ENCODE measurements at places on chromosomes 6 and 20.

DNA sequence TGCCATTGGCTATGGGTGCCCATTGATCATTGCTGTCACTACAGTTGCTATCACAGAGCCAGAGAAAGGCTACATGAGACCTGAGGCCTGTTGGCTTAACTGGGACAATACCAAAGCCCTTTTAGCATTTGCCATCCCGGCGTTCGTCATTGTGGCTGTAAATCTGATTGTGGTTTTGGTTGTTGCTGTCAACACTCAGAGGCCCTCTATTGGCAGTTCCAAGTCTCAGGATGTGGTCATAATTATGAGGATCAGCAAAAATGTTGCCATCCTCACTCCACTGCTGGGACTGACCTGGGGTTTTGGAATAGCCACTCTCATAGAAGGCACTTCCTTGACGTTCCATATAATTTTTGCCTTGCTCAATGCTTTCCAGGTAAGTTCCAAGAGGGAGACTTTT lies 16.4 kb downstream of the ADGRF4 start:
- DNase-seq = no peak

DNA sequence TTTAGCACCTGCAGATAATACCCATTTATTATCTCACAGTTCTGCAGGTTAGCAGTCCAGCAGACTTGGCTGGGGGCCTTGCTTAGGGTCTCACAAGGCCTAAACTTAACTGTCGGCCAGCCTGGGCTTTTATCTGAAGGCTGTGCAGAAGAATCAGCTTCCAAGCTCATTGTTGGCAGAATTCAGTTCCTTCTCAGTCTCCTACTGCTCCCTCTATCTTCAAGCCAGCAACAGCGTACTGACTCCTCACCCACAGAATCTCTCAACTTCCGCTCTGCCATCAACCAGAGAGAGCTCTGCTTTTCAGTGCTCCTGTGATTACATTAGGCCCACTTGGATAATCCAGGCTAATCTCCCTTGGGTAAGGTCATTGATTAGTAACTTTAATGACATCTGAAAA lies 30.2 kb upstream of the NHSL1 start:
- peak; percentile 60 for DNase-seq

DNA sequence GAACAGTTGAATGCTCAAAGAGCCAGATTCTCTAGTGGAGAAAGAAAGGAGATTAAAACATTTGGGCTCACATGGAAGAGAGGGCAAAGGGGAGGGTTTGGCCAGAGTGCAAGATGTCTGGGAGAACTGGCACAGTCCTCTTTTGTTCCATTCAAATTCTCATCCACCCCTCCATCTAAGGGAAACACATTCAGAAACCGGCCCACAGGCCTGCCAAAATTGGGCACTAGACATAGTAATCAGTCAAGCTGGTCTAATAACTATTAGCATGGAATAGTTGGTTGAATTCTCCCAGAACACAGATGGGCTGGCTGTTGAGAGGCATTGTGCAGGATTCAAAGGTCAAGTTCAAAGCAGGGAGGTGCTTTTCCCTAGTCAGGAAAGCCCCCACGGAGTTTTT lies 341.4 kb upstream of the IRAK1BP1 start:
- DNase-seq = no peak

GRCh38 chr6:147900247-147900830 lies 391.8 kb downstream of the SAMD5 start:
- DNase-seq = no peak

- no peak for DNase-seq
These were observed 54.3 kb upstream of the SPACA1 start for GRCh38 chr6:87993356-87993755.

DNA sequence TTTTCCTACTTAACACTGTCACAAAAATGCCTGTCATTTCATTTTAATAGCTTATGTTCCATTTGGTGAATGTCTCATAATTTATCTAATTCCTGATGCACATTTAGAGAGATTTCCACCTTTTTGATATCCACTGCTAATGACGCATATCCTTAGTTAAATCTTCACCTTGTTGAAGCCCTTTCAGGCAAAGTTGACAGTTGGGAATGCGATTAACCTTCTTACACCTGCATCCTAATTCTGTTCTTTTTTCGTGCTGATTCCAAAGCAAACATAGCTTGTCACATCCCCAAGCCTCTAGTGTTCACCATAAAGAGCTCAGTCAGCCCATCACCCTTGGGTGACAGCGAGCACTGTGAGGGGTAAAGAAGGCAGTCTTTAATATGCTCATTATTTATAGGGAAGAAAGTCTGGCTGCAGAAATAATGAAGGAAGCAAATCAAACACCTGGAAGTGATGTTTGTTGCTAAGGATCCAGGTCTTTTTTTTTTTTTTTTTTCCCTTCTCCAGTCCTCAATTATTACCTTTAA lies 205.6 kb downstream of the DTNBP1 start:
- DNase-seq = no peak

- no peak for DNase-seq
These were observed 223.3 kb downstream of the TMEM242 start for GRCh38 chr6:157099912-157100593.

DNA sequence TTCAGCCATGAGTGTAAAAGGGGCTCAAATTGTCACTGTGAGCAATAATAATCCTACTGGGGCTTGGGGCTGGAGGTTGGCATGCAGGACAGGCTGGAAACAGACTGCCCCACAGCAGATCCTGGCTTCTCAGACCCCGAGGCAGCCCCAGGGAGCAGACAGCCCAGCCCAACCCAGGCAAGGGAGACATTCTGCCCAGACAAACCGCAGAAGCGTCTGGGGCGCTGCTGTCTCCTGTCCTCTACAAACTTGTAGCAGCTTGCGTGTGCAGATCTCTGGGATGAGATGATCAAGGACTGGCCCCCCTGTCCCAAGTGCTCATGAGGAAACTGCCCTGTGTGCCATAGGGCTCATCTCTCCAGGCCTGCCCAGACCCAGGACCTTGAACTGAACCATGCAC lies 84.6 kb downstream of the MAFB start:
- peak; percentile 63 for DNase-seq

DNA sequence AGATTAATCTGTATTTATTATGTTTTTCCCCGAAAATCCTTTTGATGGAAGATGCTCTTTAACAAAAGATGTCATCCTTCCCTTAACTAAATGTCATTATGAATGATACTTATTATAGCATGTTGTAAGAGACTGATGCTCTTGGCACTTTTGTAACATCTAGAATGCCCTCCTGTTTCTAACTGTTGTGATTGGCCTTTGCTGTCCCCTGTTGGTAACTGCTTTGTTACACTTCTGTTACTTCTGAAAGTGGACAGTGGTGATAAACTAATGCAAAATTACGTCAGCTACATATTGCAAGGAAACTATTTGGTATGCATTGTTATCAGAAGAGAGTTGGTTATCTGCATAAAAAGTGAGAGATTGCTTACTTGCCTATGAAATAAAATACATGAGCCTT lies 5.8 kb downstream of the TTK start:
- DNase-seq = no peak

GRCh38 chr6:21753241-21754108 lies 159.9 kb downstream of the SOX4 start:
- DNase-seq = no peak

- no peak for DNase-seq
These were observed 33.3 kb downstream of the NTSR1 start for GRCh38 chr20:62741701-62742491.

- no peak for DNase-seq
These were observed 26.8 kb downstream of the SNX5 start for GRCh38 chr20:17941826-17942196.

DNA sequence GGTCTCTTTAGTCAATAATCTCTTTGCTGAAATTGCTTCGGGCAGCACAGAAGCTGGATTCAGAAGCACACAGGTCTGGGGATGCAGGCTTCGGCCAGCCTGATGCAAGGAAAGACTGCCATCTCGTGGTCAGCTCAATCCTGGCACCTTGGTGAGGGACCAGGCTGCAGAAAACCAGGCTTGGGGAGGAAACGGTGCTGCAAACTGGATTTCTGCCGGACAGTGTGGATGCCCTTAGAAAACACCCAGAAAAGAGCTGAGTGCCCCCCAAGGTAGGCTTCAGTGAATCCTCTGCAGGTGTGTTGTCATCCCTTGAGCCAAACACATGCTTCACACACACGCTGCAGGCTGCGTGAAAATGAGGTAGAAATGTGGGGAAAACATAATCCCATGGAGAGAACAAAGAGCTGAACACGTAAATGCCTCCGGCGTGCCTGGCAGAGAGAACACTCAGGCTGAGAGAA lies 89.8 kb upstream of the PAX1 start:
- peak; percentile 90 for DNase-seq

- DNase-seq = no peak
These were observed 27.4 kb downstream of the BTBD9 start for GRCh38 chr6:38612143-38612965.

DNA sequence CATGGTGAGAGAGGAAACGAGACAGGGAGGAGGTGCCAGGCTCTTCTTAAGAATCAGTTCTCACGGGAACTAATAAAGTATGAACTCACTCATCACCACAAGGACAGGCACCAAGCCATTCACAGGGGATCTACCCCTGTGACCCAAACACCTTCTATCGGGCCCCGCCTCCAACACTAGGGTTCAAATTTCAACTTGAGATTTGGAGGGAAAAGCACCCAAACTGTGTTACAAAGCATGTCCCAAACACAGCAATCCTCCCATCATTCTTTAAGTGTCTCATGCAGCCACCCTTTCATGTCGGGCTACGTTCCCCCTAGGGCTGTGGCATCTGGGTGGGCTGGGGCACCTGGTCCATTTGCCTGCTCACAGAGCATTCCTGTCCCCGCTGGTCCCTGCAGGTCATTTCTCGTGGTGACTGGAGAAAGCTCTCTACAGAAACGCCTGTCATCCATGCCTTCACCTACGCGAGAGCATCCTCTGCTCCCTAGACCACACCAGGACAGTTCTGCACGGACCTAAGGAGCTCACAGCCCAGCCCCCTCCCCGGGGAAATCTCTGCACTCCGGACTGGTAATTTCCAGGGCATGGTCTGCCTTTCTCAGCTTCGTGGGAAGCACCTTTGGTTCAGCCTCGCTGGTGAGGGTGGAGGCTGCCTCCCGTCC lies 79.6 kb downstream of the TTLL2 start:
- DNase-seq = peak; percentile 47

- no peak for DNase-seq
These were observed 85.0 kb downstream of the NFATC2 start for GRCh38 chr20:51457533-51457932.

GRCh38 chr6:138162111-138162954 lies 594 bp downstream of the ARFGEF3 start:
- DNase-seq = no peak

GRCh38 chr6:17271628-17272027 lies 9.5 kb upstream of the RBM24 start:
- DNase-seq = no peak

DNA sequence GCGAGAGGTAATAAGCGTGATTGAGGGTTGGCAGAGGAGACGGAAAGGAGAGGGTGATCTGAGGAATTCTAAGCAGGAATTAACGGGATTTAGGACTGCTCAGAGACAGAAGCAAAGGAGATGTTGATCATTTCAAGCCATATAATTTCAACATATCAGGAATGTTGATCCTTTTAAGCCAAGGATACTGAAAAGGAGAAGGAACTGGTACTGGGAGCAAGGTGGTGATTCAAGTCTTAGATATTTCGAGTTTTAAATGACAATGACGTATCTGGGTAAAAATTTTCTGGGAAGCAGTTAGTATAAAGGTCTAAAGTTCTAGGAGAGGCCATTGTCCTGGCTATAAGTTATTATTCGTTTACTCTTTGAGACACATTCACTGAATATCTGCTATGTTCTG lies 91.3 kb upstream of the OGFRL1 start:
- DNase-seq = no peak

DNA sequence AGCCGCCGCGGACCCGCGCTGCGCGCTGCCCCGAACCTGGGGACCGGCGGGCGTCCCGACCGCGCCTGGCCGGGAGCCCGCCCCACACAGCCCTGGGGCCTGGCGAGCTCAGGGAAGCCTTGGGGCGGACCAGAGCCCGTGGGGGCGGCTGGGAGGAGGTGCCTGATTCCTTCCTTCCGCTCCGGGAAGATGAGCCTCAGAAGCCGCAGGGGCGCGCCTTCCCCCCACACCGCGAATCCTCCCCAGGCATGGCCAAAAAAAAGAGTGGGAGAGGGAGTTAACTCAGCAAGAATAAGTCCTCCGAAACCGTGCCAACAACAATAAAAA lies at the start of gene CBLN4:
CBLN4 (minus strand) TSS at position 131 of the 327 bp plus-strand sequence. CDS start 1,348 bp downstream, outside the sequence.
- no peak for DNase-seq
